Cortex of kidney (tissue), 1 donor: ENCODE measurements at places on chromosomes 3 and 15.

DNA sequence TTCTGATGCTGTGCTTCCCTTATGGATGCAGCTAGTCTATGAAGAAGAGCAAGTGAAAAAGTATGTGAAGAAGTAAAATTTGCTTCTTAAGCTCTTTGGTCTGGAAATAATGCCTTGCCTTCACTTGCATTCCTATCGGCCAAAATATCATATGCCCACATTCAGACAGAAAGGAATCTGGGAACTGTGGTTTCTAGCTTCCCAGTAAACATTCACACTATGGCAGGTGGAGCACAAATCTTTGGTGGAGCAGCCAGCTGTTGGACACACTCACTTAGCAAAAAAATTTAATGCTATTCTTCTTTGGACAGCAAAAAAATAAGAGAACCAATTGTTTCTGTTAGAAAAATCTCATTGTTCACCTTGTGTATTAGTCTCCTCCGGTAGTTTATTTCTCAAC lies 12.3 kb upstream of the COL6A6 start:
- no peak for DNase-seq

- no peak for DNase-seq
These were observed 185.7 kb upstream of the TBL1XR1 start for GRCh38 chr3:177382944-177383343.

DNA sequence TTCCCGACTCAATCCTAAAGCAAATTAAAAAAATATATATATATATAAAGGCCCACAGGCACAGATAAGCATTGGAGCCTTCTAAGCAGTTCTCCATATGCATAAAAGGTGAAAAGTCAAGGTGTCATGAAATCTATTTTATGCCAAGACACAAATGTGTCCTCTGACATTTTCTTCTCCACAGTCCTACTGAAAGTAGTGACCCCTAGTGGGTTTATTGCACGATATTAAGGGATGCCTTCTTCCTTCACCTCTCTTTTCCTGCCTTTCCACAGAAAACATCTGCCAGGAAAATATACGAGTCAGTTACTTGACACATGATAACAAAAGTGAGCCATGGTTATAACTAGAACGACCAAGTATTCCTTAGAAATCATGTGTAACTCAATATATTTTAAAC lies 303.2 kb downstream of the TIGIT start:
- no peak for DNase-seq

GRCh38 chr3:39118931-39119660 lies 11.6 kb downstream of the TTC21A start:
- DNase-seq, result no peak

GRCh38 chr3:3443482-3443881 lies 264.0 kb upstream of the CRBN start:
- no peak for DNase-seq

DNA sequence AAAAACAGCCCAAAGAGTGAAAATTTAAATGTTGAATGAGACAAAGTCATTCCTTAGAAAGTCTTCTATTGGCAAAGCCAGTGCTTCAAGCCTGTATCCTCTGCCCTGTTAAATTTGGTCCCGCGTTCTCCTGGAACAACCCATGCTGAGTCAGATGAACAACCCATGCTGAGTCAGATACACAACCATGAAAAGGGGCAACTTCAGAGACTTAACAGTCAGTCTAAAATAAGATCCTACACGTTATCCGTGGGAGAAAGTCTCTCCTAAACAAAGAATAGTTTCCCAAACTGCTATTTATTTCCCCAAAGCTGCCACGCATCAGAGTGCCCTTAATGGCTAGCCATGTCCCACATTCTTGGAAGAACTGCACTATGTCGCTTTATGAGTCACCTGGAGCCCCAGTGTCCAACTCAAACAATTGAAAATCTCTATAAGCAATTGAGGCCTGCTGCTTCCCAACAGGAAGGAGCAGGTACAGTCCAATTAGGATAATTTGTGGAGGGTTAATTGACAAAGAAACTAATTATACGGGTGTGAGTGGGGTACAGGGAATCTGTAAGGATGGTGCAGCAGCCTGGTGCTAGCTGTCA lies 66.1 kb downstream of the WHAMM start:
- DNase-seq, result no peak

DNA sequence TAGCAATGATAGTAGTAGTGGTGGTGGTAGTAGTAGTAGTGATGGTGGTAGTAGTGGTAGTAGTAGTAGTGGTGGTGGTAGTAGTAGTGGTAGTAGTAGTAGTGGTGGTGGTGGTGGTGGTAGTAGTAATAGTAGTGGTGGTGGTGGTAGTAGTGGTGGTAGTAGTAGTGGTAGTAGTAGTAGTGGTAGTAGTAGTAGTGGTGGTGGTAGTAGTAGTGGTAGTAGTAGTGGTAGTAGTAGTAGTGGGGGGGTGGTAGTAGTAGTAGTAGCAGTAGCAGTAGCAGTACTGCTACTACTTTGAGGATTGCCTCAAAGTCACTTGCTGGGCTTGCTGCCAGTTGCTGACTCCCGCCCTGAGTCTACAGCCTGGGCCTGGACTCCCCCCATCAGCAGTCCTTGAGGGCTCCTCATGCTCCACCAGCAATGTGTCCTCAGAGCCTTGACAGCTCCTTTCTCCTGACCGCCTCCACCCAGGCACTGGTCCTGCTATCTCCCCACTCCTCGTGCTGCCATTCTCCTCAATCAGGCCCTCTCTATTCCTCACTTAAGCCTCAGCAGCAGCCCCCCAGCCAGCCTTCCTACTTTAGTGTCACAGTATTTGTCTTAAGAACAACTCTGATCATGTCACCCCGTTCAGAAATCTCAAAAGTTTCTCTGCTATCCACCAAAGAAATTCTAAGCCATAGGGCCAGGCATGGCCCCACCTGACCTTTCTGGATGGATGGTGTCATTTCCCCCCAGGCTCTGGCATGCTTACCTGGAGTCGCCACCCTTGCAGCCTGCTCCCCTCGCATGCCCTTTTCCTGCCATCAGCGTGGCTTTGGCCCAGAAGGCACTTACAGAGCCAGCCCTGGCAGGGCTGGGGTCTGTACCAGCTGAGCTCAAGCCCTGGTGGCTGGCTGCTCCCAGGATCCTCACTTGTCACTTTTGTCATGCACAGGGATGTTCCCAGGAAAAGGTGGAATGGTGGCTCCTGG lies 45.6 kb downstream of the DLEC1 start:
- DNase-seq, result no peak

GRCh38 chr3:17390785-17391184 lies 351.6 kb downstream of the TBC1D5 start:
- DNase-seq, result no peak

GRCh38 chr3:105582015-105582414 lies 215.3 kb downstream of the ALCAM start:
- no peak for DNase-seq

DNA sequence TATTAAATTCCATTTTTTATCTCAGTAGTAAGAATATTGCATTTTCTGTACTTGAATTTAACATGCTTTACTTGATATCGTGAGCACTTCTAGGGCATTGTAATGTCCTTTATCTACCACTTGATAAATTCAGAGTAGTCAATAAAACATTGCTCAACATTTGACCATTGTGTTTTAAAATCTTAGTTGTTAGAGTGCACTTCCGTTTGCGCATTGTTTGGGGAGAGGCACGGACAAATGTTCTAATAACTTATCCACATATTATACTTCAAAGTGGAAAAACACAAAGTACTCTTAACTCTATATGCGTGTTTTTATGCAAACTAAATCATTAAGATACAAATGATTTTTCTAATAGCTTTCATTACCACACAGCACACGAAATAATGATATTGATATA lies 419 bp downstream of the FAM227B start:
- DNase-seq, result no peak

DNA sequence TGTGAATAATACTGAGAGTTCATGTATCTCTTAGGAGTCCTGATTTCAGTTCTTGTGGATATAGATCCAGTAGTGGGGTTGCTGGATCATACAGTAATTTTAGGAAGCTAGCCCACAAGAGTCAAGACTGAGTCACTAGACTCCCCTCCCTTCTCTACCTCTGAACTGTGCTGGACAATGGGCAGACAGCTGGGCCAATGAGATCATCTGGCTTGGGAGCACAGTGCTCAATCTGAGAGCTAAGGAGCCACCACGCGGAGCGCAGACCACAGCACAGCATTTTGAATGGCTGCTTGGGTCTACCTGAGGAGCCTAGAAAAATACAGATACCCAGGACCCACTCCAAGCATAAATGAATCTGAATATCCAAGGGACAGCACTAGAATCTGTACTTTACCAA lies 32.5 kb downstream of the WNT5A start:
- DNase-seq, result no peak

DNA sequence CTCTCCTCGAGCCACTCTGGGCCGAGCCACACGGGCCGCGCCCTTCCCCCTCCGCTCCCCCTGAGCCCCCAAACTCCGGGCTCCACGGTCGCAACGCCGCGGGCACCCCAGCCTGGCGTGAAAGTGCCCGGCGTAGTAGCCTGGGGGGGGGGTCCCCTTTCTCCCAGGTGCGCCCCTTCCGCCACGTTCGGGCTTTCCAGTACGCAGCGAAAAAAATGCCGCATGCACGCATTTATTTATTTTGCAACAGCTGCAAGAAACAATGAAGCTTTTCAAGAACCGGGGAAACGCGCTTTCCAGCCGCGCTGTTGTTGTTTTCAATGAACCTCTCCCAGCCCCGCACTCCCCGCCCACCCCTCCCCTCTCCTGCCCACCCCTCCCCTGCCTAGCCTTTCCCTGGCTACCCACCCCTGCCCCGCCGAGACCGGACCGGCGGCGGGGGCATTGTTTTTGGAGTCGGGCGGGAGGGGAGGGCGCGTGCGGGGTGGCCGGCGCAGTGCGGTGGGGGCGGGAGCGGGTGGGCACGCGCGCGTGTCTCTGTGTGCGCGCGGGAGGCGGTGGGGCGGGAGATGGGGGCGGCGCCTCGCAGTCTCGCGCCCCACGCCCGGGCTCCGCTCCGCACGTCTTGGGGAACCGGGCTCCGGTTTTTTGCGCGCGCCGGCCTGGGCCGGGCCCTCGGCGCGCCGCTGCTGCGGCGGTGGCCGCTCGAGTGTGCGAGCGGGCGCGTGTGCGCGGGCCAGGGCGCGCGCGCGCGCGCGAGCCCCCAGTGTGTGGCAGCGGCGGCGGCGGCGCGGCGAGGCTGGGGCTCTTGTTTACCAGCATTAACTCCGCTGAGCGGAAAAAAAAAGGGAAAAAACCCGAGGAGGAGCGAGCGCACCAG lies at the start of gene IGF1R:
Gene IGF1R (plus strand): TSS at position 766 of the 880 bp plus-strand sequence. CDS start 1,043 bp downstream, outside the sequence.
- DNase-seq, result no peak

DNA sequence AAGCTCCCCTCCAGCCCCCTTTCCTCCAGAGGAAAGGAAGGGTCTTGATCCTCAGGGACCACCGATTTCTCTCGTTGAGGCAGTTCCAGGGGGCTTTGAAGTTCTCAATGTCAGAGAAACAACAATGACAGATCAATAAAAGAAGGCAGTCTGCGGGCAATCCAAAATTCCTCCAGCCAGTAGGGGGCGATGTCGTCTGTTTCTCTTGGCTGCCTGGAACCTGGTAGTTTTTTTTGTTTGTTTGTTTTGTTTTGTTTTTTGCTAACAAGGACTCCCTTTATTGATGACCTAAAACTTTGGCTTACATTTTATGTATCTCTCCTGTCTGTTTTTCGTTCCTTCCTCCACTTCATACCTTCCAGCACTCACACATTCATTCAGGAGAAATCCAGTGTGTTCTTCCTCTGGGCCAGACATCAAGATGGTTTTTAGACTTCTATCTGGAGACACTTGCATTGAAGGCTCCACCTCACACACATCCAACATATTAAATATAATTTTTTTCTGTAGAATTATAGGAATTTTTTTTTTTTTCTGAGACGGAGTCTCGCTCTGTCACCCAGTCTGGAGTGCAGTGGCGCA lies 276.6 kb downstream of the RPLP1 start:
- no peak for DNase-seq

DNA sequence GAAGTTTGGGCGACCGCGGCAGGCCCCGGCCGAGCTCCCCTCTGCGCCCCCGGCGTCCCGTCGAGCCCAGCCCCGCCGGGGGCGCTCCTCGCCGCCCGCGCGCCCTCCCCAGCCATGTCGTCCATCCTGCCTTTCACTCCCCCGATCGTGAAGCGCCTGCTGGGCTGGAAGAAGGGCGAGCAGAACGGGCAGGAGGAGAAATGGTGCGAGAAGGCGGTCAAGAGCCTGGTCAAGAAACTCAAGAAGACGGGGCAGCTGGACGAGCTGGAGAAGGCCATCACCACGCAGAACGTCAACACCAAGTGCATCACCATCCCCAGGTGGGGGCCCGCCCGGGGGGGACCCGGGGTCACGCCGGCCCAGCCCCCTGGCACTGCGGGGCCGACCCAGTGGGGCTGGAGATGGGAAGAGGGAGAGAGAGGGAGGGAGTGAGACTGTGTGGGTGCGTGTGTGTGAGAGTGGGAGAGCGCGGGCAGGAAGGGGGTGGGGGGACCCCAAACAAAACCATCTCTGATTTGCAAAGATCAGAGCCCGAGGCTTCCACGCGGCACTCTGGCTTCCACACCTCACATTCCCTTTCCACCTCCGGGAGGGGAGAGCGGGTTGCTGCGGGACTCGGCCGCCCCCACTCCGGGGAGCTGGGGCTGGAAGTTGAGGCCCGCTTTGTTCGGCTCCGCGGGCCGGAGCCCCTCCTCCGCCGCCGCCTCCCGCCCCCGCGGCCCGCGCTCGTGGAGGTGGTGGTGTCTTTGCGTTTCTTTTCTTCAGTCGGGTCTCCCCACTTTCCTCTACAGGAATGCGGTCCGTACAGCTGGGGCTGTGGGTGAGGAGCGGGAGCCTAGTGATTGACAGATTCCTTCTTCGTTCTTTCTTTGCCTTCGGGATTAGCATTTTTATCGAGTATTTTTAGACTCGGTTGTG lies 898 bp downstream of the SMAD3 start:
- no peak for DNase-seq

DNA sequence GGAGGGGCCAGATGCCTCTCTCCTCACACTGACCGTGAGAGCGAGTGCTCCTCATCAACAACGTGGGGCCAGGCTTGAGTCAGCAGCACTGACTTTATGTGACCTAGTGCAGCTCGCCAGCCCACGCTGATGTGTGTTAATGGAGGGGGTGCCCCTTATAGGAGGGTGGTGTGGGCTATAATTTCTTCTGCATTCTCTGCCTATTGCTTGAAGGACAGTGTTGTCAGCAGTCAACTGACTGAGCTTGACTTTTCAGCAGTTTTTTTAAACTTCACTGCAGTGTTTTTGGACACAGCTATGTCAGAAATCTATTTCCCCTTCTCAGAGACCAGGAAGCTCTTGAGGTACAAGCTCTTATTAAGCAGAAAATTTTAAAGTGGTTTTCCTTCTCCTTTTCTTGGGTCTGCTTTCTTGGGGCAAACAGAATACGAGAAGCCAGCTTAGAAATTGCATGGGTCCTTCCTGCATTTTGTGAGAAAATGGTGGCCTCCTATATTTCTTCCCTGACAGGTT lies 304.8 kb upstream of the CTDSPL start:
- no peak for DNase-seq
